ENCODE measurements at places on chromosomes 3 and 15.

DNA sequence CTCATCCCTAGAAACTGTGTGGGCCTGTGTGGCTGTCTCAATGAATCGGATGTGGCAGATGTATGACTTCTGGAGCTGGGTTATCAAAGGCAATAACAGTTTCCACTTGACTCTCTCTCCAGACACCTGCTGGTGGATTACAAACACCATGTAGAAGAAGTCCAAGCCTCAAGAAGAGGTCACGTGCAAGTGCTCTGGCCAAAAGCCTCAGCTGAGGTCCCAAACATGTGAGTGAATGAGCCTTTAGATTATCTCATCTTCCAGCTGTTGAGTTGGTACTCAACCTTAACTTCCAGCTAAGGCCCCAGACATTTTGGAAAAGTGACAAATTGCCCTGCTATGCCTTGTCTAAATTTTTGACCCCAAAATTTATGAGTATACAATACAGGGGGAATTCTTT, 42.7 kb upstream of the IL12A start:
- DNase-seq: no peak

DNA sequence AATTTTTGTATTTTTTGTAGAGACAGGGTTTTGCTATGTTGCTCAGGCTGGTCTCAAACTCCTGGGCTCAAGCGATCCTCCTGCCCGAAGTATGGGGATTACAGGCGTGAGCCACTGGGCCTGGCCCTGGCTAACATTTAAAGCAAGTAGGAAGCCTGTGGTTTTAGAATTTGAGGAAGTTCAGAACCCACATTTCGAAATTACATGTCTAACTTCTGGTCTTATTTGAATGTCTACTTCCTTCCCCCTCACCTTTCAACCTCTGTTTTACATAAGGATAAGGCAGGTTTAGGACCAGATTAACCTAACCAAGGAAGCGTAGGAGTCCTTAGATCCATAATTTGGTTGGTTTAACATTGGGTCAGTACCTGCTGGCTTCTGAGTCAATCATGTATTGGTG, 120.5 kb upstream of the PROK2 start:
- no peak for DNase-seq

- no peak for DNase-seq
These were observed 4.5 kb downstream of the QTRT2 start for GRCh38 chr3:114060906-114061655.

DNA sequence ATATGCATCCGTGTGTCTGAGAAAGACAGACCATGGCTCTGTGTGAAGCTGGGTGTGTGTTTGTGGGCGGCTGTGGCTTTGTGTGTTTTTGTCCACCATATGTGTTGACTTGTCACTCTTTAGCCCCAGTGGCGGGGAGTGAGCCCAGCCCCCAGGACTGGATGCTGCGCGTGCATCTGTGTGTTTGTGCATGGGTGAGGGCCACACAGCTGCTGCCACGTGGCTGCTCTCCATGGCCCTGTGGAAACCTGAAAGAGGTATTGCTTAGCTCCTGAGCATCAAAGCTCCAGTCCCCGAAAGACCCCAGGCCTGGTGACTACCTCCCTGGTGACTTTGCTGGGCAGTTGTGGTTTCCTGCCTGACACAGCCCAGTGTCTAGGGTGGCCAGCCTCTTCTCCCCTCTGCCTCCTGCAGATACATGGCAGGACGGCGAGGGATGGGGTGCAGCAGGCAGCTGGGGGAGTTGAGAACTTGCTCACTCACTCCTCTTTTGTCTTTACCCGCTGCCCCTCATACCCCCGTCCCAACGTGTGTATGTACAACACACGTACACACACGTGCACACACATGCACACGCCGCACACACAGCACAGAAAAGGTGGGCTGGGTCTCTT, 6.5 kb downstream of the EPHB3 start:
- no peak for DNase-seq
